ENCODE measurements at places on chromosomes 6 and 20. TPM values are rescaled to one million over a fixed set of nuclear protein-coding genes. Genes with fewer than 3 reads are reported as not detected.

- peak; percentile 76 for DNase-seq
These were observed 87.2 kb downstream of the FKBP5 start for GRCh38 chr6:35601331-35602132.

DNA sequence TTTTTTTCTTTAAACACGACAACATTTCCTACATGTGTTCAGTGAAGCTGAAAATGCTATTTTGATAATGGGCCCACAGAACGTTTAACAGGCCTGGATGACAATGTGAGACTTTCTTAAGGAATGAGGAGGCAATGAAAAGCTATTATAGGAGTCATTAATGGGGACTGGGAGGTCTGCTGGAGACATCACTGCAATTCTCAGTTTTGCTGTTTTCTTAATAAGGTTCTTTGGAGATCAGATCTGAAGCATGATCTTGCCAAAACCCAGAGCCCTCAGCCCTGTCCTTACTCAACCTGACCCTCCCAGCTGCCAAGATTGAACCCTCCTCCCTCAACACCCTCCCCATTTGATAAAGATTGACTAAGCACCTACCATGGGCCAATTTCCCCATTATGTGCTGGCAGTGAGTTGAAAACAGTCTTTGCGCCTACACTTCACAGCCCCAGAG, 353.1 kb downstream of the MAFB start:
- DNase-seq, result no peak

GRCh38 chr20:63740070-63740626, 572 bp downstream of the SLC2A4RG start:
- peak; percentile 30 for DNase-seq

Gene TUBB2A
- total RNA-seq, result 77.2 TPM
